ENCODE measurements at places on chromosomes 5 and 9. TPM values are rescaled to one million over a fixed set of nuclear protein-coding genes. Genes with fewer than 3 reads are reported as not detected.

The S1PR3 gene
- total RNA-seq: 12.3 TPM

The MYMK gene
- not detected for total RNA-seq

DNA sequence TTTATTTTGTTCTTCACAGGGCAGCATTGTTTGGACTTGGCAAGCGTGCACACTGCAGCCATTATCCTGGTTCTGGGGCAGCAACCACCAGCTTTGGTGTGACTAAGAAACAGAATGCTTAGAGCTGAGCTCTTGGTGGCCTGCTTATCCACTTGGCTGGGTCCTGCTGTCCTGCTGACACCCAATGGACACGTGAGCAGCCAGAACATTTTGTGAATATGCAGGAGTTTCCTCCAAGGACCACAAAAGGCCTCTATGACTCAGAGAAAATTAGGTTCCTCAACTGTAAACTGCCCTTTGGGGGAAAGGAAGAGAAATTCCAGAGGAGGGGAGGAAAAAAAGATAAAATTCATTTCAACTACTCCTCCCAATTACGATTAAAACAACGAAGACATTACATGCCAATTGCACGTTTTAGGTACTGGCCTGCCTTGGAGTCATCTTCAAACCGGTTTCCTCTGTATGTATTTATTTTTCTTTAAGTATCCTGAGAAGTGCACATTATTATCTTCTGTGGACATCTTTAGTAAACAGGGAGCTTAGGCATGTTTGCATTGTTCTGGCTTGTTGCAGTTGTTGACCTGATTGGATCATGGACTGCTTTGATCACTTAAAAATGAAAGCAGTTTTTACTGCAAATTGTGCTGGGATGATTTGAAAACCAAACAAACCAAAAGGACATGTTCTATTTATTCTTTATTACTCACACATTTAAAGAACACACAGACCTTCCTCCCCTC, 82.3 kb upstream of the TLE4 start:
- no peak for DNase-seq

DNA sequence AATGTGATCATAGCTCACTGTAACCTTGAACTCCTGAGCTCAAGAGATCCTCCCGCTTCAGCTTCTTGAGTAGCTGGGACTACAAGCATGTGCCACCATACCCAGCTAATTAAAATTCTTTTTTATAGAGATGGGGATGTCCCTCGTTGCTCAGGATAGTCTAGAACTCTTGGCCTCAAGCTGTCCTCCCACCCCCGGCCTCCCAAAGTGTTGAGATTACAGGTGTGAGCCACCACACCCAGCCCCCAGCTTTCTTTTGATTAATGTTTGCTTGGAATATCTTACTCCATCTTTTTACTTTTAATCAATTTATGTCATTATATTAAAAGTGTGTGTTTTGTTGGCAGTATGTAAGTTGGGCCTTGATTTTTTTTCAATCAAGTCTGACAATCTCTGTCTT, 59.4 kb upstream of the EXOC3 start:
- no peak for DNase-seq

DNA sequence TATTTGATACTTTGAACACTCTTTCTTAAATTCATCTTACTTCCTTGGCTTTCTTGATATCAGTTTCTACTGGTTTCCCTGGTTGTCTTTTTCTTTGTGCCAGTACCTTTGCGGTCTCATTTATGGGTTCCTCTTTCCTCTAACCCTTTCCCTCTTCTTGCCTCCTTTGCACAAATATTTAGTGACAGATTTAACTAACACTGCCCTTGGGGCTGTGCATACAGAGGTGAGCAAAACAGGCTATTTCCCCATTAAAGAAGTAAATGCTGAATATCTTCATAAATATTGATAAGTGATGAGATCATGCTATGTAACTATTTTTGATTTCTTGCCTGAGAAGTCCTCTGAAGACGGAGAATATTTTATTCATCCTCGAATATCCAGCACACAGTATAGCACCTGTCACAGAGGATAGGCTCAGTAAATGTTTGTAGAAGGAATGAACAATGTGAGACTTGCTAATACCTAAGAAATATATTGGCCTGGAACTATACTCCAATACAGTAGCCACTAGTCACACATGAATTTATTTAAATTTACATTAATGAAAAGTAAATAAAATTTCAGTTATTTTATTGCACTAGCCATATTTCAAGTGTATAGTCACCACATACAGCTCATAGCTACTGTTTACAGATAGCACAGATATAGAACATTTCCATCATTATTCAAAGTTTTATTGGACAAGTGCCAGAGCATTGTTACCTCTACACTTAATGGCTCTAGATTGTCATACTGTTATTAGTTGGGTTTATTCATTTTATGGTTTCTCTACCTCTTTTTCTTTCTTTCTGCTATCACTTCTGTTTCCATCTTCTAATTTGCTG, 90.4 kb downstream of the RIC1 start:
- DNase-seq: no peak

DNA sequence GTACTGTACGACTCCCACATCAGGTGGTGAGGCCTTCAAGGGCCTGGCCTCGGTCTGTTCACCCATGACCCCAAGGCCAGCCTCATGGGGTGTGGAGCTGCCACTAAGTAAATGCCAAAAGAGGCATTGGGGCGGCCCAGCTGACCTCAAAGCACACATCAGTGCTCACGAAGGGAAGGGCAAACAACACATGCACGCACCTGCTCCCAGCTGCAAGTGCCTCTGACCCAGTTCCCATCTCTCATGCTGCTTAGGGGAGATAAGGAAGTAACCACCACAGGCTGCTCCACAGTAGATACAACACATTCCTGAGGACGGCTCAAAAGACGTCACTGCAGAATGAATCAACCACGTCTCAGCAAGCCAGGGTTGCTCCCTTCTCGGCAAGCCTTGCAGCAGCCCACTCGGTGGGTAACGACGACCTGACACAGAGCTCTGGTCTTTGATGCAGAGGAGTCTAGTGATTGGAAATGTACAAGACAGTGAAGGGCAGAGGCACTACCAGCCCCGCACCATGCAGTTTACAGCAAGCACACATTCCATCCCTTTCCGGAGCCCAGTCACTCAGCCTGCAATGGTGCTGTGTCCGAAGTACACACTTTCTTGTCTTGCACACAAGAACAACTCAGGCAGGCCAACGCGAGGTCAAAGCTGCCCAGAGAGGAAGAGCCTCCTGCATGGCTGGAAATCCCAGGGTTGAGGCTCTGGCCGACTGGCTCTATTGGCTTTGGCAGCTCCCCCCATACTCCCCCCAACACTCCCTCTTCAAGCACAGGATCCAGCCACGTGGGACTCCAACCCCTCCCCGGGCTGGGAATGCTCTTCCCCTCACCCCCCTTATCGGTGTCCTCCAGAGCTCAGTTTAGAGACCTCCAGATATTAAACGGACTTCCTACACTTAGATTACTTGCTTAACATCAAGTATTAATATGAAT, 31.8 kb downstream of the FABP6 start:
- no peak for DNase-seq

All from heart right ventricle (tissue), 16 donors.